Activated CD8-positive, alpha-beta memory T cell treated with anti-CD3 and anti-CD28 coated beads, Interleukin-2, amount 50 U/mL, for 4 hours (primary cell): ENCODE measurements at places on chromosomes 5 and 9.

DNA sequence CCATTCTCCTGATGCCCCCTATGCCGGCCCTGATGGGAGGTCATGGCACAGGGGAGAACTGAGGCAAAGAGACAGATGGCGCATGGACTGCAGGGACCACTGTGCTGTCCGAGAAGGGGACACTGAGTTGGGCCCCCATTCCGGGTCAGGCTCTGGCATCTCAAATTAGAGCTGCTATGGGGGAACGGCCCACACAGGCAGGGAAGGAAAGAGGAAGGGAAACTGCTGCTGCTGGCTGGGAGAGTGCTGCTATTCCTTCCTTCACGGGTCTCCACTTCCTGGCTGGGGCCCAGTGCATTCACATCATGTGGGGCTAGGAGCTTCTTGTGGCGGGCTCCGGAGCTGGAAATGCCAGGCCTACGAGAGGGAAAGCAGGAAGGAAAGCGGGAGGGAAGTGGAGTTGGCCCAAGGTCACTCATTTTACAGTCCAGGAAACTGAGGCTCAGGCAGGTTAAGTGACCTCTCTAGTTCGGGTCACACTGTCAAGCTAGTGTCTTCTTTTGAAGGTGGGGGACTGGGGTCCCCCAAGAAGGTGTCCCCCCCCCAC, 1.3 kb upstream of the CARD19 start:
- peak; percentile 25 for DNase-seq

- no peak for DNase-seq
These were observed 1.7 kb downstream of the FANCG start for GRCh38 chr9:35078066-35078465.

GRCh38 chr9:120768247-120768646, 25.0 kb downstream of the FBXW2 start:
- no peak for DNase-seq

DNA sequence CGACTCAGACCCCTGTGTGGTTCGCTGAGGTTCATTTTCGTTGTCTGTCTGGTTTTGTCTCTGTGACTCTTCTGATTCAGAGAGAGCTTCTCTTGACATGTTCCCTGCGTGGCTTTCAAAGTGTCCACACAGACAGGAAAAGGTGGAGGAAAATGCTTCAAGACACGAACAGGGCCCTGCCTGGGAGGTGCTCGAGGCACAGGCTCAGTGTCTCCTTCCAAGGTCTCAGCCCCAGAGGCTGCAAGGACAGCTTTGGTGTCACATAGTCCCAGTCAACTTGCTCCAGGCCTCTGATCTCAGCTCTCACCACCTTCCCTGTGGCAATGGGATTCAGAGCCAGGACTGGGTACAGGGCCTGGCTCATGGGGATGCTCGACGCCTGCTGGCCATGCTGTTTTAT, 51.6 kb upstream of the SARDH start:
- no peak for DNase-seq

GRCh38 chr5:1190278-1190677, 11.1 kb upstream of the SLC6A19 start:
- DNase-seq, result no peak

DNA sequence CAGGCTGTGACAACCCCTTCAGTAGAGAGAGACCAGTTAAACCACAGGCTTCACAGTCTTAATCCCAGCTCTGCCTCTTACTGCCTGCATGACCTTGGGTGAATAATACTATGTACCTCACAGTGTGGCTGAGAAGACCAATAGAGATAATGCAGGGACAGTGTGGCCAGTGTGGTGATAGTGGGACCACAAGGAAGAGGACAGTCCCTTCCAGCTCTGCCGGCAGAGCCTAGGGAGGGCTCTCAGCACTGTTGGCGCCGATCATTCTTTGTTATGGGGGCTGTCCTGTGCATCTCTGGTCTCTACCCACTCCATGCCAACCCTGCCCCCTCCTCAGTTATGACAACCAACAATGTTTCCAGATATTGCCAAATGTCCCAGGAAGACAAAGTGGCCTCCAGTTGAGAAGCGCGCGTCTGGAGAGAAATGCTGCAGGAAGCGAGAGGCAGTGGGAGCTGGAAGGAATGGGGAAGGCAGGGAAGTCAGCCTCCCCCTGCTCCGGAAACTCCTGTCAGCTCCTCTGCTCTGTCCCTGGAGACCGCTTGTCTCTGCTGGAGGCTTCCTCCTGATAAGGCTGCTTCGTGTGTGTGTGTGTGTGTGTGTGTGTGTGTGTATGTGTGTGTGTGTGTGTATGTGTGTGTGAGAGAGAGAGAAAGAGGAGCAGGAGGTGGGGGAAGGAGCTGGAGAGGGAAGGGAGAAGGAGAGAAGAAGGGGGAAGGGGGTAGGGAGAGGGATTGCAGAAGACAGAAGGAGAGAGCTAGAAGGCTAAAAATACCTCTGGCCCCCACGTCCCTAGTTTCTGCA, 31.8 kb upstream of the FABP6 start:
- DNase-seq, result no peak

DNA sequence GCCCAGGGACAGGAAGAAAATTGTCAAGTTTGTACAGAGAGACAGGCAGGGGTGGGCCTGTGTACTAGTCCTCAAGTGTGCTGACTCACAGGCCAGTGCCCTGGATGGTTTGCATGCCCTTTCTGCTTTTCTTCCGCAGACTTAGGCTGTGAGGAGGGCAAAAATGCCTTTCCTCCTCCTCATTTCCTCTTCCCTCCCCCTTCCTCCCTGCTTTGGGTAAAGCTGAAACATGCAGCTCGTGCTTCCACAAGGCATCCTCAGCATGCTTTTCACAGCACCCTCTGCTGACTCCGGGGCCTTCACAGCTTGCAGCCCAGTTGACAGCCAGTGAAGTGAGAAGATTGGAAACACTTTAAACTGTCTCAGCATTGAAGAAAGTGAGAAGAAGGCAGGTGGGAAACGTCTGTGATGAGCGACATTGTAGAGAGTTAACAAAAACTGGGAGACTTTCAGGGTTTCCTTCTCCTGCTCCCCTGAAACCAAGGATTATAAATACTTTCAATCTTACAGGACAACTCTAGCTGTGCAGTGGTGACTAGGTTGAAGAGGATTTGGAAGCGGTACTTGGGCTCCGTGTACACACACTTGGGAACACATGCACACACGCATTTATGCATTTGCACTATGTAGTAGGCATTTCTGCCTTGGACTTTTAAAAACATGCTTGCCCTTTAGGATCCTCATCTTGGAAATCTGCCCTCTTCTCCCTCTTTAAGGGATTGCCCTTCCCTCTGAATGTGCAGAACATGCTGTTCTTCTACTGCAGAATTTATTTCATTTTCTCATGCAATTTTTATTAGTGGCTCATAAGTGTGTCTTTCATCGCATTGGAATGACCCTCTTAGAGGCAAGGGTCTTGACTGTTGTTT, 138.8 kb downstream of the GRIA1 start:
- DNase-seq, result no peak

- DNase-seq, result no peak
These were observed 78.9 kb upstream of the ZNF462 start for GRCh38 chr9:106784076-106784475.

DNA sequence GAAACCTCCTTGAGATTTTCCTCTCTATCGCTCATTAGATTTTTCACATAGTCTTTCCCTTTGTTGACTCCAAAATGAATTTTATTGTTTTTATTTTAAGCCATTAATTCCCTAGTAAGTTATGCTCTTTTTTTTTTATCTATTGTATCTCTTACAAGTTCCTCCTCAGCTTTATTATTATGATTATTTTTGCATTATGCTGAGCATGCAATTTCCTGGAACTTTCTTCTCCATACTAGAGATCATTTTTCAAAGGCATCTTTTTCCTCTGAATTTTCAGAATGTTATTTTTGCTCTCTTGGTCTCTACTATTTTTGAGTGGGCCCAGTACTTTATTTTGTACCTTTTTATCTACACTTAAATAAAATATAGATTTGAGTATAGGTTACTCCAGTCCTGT, 376.6 kb upstream of the SEMA6A start:
- DNase-seq, result no peak

DNA sequence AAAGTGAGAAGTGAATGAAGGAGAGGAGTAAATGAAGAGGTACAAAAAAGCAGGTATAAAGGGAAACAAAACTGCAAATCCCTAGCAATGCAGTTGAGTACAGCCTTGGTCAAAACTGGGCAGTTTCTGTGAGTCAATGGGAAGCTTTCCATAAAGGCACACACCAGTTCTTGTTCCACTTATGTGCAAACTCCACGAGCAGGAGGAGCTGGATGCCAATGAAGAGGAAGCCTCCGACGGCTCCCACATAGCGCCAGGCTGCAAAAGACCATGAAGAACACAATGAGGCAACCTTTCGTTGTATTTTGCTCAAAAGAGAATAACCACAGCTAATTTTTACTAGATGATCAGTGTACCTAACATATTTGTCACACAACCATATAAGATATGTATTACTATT, 81.1 kb downstream of the SERINC5 start:
- no peak for DNase-seq

- no peak for DNase-seq
These were observed 89.7 kb downstream of the DAPK1 start for GRCh38 chr9:87587356-87587745.

DNA sequence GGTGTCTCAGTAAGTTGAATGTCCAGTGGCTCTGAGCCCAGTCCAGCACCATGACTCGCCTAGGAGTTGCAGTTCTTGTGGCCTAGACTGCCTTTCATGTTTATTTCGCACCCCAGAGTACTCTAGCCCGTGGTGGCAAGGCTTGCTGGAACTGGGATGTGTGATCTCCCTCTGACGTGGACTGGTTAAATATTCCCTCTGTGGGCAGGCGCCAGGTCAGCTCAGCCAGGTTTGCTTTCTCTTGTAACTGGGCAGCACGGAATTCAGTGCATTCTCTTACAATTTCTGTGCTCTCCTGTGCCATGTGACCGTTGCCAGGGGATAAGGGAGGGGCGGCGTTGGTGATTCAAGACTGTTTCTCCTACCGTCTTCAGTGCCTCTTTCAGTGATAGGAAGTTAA, 270.8 kb downstream of the KDM4C start:
- no peak for DNase-seq

GRCh38 chr9:9552665-9553064, 1060.1 kb downstream of the PTPRD start:
- no peak for DNase-seq

DNA sequence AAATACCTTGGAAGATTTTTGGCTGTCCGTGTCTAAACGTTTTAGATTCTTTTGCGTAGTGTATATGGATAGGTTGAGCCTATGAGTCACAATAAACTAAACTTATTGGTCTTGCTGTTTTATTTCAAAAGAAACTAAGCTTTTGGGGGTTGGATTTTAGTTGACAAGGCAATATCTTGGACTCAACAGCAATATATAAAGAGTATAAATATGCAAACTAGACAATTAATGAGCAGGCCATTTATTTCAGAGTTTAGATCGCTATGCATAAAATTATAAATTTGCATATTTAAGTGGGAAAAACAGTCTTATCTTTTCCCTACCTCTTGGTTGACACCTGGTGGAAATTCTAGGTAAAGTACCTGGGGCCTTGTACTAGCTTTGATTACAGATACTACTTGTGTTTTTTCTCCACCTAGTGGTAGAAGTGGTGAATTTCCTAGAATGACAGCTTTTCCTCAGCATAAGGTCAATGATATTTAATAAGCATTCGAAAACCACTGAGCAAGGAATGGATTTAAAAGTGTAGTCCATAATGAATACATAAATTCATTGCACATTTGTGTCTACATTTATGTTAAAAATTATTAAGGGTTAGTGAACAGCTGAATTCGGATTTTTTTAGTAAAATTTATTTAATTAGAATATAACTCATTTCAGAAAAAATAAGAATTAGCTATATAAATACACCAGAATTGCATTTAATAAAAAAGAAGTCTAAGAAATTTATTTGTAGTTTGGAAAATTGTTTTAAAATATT, 1.7 kb upstream of the ARRDC3 start:
- DNase-seq, result peak; percentile 22

- DNase-seq, result peak; percentile 44
These were observed 4.1 kb downstream of the RPL7A start for GRCh38 chr9:133351908-133352634.

GRCh38 chr9:112380825-112381221, 915 bp downstream of the HSDL2 start:
- DNase-seq, result no peak

DNA sequence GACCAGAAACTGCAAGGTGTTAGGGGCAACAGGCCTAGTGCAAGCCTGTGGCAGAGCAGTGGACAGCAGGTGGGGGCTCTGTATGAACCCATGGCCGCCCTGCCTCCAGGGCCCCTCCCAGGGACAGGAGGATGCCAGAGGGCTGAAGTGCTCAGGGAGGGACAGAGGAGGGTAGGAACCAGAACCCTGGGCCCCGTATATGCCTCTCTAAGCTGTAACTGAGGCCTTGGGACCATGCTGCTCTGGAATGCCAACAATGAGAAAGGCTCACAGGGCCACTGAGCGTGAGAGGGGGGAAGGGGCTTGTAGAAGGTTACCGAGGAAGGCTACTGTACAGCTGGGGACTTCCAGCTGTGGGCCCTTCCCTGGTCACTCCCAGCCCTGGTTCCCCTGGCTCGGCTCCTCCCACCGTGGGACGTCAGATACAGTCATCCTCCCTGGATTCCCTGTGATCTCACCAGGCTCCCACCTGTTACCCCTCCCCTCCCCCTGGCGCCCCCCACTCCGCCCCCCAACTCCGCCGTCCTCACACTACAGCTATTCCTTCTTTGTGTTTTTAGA, 21.1 kb downstream of the AQP7 start:
- no peak for DNase-seq

GRCh38 chr9:127498298-127498697, 47.0 kb downstream of the LRSAM1 start:
- DNase-seq, result no peak

DNA sequence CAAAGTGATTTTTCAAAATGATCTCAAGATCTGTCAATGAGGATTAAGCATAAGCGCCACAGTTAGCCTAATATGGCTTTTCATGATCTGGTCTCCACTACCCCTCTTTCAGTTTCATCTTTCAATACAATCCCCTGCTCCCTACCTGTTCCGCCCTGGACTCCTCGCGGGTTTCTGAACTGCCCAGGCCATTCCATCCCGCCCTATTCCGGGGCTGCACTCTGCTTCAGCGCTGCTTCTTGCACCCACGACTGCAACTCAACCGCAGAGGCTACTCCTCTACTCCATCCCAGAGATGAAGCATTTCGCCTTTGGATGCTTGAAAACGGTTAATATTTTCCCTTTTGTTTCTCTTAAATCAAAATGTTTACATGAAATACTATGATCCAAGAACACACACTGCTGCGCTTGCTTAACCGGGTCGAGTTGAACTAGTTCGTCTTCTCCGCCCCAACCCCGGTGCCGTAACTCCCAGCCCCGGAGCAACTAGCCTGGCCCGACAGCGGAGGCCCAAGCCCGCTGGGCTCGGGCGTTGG, 716 bp upstream of the OTULIN start:
- DNase-seq, result no peak

DNA sequence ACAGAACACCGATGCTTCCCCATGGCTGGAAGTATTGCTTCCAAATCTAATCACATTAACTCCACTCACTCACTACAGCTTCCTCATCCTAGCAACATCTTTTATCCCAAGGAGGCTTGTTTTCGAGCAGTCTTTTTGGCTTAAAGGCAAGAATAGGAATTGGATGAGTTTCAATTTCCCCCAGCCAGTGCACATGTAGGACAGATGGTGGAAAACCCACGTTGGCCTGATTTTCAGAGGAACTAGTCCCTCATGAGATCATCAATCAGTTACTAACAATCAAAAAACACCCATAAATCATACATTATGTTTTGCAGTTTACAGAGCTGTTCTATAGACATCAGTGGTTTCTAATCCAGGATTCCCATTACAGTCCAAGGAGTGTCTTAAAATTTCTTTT, 48.5 kb upstream of the AGXT2 start:
- no peak for DNase-seq

- DNase-seq, result no peak
These were observed 97.7 kb upstream of the HCN1 start for GRCh38 chr5:45793638-45794532.
